ENCODE measurements at places on chromosomes 12 and 14. TPM values are rescaled to one million over a fixed set of nuclear protein-coding genes. Genes with fewer than 3 reads are reported as not detected.

- DNase-seq, result no peak
These were observed 19.7 kb upstream of the LRTM2 start for GRCh38 chr12:1800401-1801302.

GRCh38 chr14:83300476-83301064 lies 1766.9 kb upstream of the SEL1L start:
- no peak for DNase-seq

DNA sequence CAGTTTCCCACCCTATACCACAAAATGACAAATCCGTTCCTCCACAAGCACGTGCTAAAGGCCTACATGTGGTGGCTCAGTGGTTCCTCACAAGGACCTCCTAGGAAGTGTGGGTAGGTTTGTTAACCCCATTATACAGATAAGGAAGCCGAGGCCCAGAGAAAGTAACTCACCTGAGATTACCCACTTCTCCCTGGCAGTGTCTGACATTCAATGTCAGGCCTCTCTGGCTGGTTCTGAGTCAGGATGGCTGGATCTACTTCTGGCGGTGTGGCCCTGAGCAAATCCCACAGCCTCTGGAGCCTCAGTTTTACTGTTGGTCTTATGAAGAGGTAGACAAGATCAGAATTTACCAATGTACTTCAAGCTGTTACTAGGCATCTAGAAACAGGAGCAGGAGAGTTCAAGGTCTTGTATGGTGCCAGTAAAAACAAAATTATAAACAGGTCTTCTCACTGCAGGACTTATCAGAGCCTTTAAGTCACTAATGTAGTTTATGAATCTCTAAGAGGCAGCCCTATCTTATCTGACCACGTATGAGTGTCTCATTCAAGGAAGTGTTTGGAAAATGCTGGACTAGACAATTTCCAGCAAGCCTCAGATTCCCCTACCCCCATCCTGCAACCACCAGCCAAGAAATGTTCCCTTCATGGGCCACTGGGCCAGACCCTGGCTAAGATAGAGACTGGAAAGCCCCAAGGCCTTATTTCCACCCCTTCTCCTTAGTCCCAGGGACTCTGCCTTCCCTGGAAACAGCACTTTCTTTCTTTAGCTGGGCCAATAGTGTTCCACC lies 4.2 kb downstream of the HSPB8 start:
- no peak for DNase-seq

DNA sequence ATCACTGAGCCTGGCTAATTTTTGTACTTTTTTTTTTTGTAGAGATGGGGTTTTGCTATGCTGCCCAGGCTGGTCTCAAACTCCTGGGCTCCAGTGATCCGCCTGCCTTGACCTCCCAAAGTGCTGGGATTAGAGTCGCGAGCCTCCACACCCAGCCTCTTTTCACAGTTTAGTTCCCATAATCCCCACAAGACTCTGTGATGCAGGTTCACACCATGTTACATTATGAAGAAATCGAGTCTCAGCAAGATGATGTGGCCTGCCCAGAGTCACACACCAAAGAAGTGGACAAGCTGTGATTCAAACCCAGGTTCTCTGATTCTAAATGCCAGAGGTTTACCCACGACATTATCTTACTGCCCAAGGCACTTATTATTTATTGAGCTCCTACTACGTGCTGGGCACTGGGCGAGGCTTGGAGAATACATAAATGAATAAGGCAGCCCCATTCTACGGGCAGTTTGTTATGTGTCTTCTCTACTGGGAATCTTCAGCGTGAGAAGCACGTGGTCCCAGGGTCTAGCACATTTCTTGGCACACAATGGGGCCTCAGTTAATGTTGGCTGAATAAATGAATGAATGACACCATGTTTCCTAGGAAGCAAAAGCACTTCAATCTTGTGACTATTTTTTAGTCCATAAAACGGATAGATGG lies 23.5 kb upstream of the OASL start:
- no peak for DNase-seq

KRT74 gene
- total RNA-seq, result not detected

DNA sequence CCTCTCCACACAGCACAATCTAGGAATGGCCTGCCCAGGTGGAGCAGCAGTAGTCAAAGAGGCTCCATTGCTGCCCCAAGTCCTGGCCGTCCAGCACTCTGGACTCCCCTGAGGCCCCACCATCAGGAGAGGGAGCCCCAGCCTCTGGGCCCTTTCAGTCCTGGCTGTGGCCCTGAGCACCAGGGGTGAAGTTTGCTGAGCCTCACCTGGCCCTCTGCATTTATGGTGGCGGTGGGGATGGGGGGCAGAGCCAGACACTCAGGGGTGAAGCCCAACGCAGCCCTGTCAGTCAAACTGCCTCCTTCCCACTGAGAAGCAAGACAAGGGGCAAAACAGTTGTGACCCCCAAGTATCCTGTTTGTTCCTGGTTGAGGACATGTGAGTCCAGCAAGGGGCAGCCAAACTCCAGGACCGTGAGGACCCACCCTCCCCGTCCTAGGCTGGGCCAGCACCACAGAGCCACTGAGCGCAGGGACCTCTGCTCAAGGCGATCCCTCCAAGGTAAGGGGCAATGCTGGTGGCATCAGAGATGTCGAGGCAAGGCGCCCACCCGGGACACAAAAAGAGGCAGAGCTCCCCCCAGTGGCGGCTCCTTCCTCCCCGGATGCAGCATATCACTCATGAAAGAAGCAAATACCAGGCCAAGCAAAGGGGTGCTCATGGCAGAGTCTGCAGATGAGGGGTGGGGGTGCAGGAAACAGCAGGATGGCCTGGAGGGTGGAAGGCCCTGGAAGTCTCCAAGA lies 4.8 kb upstream of the AMN start:
- DNase-seq, result peak; percentile 62

RAD9B gene
- 0.18 TPM for total RNA-seq

DNA sequence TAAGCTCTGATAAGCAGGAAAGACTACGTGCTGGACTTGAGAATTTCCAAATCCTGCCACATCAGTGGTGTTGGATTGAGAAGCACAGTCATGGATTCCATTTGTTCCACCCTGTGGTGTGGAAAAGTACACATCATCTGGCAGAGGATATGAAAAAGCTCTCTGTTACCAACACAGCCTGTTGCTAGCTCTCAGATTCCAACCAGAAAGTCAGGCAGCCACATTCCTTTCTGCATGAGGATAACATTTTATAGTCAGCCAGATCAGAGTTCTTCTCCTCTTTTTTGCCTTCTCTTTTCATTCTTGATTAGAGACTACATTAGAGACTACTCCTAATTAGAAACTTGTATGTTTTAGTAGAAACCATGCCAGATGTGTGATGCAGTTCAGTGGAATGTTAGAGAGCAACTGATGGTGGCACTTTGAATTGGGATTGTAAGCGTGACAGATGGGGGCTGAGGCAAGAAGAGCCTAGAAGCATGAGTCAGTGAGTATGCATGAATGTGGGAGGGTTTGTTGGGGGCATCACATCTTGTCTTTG lies 61.2 kb upstream of the STXBP6 start:
- no peak for DNase-seq

DNA sequence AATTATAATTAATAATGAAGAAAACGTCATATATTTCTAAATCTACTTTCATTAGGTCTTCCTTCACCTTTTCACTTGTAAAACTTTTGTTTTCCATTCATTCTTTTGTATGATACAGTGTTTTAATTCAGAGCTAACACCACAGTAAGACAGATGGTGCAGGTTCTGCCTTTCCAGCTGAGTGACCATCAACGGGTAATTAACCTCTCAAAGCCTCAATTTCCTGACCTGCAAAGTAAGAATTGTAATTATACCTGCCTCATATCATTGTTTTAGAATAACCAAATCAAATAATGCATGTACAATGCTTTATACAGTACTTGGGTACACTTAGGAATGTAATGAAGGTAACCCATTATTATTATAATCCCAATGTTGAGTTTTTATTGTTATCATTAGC lies 157.6 kb downstream of the FOXA1 start:
- no peak for DNase-seq

GRCh38 chr12:111773801-111774551 lies 7.2 kb downstream of the ALDH2 start:
- DNase-seq, result no peak

DNA sequence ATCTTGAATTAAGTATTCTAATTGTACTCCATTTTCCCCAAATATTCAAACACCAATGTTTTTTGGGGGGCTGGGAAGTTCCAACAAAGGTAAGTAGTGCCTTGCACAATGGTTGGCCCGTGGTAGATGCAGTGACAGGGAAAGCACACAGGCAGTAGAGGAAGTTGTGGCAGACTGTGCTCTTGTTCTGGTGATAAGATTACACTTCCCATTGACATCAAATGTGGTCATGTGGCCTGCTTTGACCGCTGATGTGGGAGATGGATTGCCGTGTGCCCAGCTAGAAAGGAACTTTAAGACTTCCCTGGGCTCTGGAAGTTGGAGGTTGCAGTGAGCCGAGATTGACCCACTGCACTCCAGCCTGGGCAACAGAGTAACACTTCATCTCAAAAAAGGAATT lies 223.8 kb downstream of the VRK1 start:
- no peak for DNase-seq

GRCh38 chr12:85949253-85949652 lies 75.2 kb downstream of the NTS start:
- no peak for DNase-seq

DNA sequence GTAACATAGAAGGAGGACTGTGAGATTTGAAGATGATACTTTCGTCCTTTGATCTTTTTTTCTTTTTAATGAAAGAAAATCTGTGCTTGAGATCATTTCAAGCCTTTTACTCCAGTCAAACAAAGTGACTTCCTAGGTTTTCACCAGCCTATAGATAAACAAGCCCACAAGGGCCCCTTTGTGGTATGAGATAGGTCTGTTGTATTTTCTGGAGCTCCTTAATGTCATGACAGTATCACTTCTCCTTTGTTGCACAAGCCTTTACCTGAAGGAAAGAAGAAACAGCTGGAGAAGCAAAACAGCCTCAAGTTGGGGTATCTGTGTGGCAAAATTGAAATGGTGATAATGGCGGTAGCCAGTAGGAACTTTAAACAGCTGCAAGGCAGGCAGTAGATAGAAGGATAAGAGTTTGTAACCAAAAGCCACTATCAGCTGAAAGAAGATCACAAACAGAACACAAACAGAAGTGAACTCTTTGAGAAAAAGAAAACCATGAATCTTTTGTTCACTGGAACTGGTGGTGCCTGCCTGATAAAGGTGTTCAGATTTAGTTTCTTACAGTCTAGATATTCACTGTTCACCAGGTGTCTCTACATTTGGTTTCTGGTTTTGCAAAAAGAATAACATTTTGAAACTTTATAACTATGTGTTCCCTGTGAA lies 96.8 kb downstream of the LGR5 start:
- DNase-seq, result no peak

SERPINA9 gene
- not detected for total RNA-seq

DNA sequence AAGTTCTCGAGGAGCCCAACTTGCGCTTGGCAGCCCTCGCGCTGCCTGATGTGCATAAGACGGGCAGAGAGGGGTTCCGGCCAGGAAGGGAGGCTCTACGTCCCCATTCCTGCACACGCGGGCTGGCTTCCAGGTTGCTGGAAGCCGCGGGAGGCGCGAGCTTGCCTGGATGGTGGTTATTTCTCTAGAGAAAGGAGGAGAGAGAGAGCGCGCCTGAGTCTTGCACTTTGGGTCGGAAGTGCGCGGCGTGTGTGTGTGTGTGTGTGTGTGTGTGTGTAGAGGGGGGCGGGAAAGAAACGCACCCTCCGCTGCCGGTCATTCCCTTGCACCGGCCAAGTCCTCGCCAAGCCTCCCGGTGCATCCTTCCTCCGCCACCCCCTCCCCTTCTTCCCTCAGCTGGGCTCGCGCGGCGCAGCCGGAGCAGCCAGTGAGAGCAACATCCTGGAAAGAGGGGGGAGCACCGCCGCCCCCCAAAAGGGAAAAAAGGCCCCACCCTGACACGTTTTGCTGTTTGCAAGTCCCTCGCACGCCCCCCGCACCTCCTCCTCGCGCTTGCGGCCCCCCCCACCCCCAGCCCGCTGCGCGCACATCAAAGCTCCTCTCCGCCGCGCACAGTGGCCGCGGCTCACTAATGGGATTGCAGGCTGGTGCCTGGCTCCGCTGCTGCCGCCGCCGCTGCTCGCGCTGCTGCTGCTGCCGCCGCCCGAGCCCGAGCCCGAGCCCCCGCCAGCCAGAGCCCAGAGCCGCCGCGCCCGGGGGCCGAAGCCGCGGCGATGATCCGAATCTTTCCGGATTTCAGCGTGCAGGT lies 4.4 kb upstream of the NPAS3 start:
- no peak for DNase-seq

DNA sequence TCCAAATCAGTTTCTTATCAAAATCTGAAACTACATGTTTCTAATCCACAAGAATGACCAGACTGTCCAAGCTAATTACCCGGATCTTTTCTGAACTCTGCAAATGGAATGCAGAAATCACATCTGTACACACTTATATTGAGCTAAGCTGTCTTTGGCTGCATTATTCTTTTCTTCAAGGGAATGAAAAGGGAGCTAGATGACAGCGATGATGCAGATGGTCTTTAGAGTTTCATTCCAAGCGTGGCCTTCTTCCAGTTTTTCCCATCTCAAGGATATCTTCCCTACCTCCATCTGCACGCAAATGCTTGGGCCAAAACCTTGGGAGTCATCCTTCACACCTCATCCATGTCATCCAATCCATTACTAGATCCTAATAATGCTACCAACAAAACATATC lies 12.6 kb downstream of the KCNH5 start:
- DNase-seq, result no peak

DNA sequence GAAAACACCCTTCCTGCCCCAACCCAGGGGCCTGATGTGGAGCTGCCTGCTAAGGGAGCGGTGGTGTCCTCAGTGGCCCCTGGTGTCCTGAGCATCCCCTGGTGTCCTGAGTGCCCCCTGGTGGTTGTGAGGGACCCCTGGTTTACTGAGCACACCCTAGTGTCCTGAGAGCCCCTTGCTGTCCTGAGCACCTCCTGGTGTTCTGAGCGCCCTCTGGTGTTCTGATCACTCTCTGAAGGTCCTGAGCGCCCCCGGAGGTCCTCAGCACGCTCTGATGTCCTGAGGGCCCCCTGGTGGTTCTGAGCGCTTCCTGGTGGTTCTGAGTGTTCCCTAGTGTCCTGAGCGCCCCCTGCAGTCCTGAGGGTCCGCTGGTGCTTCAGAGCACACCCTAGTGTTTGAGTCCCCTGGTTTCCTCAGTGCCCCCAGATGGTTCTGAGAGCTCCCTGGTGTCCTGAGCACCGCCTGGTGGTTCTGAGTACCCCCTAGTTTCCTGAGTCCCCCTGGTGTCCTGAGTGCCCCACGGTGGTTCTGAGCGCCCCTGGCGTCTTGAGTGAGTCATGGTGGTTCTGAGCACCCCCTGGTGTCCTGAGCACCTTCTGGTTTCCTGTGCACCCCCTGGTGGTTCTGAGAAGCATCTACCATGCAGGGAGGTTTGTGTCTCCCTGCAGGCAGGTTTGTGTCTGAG lies 1004.2 kb downstream of the TMEM121 start:
- DNase-seq, result peak; percentile 16

DBX2 gene
- total RNA-seq, result not detected
